ENCODE measurements at places on chromosomes 2 and 18. TPM values are rescaled to one million over a fixed set of nuclear protein-coding genes. Genes with fewer than 3 reads are reported as not detected.

DNA sequence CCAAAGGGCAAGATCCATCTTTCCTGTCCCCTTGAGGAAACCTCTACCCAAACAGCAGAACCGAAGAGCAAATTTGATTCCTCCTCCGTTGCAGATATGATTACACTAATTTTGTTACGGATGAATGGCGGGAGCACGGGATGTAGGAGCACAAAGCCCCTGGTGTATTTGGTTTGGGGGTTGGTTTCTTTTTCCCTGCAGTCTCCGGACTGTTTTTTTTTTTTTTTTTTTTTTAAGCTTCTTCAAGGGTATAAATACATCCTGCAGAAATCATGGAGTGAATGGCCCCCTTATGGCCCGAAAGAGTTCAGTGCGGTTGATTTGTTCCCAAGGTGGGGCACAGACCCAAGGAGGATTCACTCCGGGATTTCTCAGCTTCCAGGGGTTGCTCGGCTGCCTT is 135.3 kb upstream of the SH3BP4 start:
- DNase-seq: no peak

DNA sequence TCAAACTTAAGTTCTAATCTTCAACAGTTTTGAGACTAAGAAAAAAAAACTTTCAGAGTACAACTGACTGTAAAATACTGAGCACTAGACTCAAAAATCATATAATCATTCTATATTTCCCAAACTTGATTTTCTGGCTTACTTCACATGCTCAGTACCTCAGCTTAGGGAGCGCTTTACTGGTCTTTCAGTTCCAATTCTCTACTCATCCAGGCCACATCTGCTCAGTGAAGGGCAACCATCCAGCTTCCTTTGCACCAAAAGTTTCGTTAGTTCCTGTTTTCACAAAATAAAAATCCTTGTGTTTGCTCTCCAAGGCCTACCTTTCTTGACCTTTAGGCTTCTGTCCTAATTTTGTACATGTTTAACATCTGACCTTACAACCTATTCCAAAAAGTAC is 287.6 kb upstream of the LRRTM1 start:
- no peak for DNase-seq

- DNase-seq: no peak
Measured at GRCh38 chr2:118992740-118993391, 50.9 kb downstream of the MARCO start.

DNA sequence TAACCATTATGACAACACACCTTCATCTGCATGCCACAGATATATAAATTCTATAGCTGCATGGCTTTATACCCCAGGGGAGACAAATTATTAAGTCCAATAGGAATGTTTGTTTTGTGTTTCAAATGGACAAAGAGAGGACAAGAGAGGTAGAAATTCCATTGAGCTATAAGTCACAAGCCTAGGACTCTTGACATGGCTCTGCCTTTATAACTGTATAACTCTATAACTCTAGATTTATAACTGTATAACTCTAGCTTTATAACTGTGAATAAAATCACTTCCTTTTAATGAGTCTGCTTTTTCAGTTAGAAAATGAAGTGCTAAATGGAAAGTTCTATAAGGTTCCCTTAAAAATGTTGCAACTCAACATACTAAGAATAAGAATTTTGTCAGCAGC is 106.4 kb downstream of the SCN9A start:
- DNase-seq: no peak

Gene LYG1
- total RNA-seq: 2.1 TPM

All from activated CD4-positive, alpha-beta T cell treated with anti-CD3 and anti-CD28 coated beads, Interleukin-2, amount 10 ng/mL, durations not matched to agents 24 days and 14 days (primary cell).